ENCODE measurements at places on chromosomes 3 and 15.

- DNase-seq: no peak
Observed at GRCh38 chr3:69747511-69748258, 8.4 kb downstream of the MITF start.

DNA sequence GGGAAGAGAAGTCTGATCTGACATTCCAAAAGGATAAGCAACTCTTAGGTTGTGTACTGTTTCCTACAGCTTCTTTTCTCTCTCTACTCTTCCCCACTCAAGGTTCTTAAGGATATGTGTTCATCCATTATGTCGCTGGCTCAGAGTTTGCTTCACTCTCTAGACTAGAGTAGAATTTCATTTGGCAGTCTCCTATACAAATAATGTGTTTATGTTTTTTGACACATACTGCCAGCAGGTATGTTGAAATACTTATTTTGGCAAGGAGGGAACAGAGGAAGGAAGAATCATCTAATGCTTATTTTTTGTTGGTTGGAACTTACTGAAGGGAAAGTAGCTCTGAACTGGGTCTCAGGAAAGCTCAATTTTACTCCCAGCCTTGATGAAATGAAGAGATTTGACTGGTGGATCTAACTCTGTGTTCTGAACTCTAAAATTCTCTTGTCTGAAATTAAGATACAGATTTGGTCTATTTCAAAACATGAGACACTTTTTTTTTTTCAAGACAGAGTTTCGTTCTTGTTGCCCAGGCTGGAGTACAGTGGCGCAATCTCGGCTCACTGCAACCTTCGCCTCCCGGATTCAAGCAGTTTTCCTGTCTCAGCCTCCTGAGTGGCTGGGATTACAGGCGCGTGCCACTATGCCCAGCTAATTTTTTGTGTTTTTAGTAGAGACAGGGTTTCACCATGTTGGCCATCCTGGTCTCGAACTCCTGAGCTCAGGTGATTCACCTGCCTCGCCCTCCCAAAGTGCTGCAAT lies 7.6 kb upstream of the EMC3 start:
- DNase-seq: no peak

DNA sequence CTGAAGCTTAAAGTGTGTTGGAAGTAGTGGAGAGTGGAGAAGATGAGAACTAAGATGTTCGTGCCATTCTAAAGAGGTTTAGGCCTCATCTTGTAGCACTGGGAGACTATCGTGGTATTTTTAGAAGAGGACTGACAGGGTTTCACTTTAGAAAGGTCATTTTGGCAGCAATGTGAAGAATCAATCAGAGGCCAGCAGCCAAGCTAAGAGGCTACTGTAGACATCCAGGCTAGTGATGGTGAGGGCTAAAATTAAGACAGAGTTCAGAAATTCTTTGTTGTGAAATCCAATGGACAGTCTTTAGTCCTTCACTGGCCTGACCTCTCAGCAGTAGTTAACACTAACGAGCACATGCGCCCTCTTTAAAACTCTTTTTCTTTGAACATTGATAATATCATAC lies 288.2 kb downstream of the TBL1XR1 start:
- no peak for DNase-seq

DNA sequence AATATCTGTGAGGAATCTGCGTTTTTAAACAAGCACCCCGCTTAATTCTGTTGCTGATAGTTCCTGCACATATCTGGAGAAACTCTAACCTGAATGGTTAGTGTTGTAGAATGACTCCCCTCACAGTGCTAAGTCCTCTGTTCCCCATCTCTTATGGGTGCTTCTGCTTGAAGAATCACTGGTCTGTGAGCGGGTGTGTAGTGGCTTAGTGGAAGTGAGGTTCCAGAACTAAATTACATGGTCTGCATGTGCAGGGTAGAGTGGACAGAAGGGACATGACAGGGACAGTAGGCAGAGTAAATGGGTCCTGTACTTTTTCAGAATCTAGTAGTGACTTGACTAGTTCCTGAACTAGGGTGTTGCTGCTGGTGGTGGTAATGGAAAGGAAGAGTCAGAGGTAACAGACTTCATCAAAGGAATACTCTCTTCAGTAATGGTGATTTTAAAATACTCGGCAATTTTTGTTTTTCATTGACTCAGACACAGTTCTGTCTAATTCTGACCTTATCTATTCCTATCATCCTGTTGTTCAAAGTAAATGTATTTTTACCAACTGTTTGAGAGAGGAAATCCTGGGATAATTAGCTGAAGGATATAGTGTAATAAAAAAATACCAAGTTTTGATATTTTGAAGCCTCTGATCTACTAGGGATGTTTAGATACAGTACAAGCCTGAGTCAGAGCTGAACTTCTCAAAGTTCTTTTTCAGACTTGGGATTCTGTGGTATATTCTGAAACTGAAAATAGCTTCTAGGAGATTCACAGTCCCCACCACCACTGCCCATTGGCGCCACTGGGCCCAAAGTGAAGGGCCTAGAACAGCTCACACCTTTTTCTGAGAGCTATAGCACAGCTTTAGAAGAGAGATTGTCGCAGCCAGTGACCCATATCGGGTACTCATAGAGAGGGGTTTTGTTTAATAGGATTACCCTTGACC lies 55.5 kb downstream of the FNDC3B start:
- no peak for DNase-seq

GRCh38 chr15:85034276-85034675 lies 52.6 kb downstream of the PDE8A start:
- no peak for DNase-seq

DNA sequence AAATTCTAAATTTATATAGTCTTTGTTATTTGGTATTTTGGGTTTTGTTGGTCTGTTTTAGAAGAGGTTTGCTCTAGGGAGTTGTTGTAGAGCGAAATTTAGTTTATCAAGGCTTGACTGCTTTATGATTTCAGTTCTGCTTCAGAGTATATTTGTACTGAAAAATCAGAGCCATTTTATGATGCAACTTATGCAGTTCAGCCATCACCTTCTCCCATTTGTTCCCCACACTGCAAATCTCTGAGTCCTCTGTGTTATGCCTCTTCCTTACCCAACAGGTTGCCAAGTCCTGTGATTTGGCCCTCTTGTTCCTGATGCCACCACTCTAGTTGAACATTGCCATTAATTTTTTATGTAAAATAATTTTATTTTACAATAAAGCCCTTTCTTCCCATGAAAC lies 140.4 kb downstream of the ZNF609 start:
- DNase-seq: no peak

- no peak for DNase-seq
Observed at GRCh38 chr3:188315553-188315952, 161.6 kb downstream of the LPP start.

Data from stimulated activated CD4-positive, alpha-beta T cell treated with anti-CD3 and anti-CD28 coated beads, Interleukin-1b, Interleukin-23, amount 100 ng/mL, for 1 hour (primary cell).